ENCODE measurements at places on chromosomes 4 and X.

GRCh38 chrX:9790866-9791265 lies 4.6 kb downstream of the SHROOM2 start:
- DNase-seq, result no peak

DNA sequence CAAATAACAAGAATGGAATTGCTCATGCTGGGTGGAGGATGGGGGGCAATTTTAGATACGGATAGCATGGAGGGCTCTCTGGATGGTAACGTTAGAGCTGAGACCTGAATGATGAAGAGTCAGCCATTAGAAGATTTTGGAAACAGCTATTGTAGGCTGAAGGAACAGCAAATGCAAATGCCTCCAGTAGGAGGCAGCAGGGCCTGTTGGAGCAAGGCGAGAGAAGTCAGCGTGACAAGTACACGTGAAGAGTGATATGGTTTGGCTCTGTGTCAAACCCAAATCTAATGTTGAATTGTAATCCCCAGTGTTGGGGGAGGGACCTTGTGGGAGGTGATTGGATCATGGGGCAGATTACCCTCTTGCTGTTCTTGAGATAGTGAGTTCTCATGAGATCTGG lies 59.3 kb upstream of the SOD3 start:
- DNase-seq, result no peak

DNA sequence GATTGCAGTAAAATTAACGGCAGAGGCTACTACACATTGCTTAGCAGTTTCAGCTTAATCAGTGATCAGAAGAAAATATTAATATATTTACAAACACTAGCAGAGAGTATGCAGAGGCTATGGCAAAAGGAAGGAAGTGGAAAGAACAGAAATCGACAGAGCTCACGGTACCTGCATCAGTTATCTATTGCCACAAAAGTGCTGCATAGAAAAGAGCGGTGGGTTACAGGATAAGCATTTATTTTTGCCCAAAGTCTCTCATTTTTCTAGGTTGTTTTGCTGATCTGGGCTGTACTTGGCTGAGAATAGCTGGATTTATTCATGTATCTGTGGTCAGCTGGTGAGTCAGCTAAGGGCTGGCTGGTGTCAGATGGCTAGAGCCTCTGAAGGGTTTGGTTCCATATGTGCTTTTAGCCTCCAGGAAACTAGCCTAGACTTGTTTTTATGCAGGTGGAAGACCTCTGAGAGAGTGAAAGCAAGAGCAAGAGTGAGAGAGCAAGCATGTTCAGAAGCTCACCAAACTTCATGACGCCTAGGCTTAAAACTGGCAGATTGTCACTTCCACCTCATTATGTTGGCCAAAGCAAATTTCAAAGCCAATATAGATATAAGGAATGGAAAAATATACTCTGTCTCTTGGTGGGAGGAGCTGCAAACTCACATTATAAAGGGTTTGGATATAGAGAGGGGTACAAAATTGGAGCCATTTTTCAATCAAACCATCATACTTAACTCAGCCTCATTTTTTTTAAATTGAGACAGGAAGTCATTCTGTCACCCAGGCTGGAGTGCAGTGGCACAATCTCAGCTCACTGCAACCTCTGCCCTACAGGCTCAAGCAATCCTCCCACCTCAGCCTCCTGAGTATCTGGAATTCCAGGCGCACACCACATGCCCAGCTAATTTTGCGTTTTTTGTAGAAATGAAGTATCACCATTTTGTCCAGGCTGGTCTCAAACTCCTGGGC lies 153.2 kb upstream of the RPL34 start:
- peak; percentile 6 for DNase-seq

DNA sequence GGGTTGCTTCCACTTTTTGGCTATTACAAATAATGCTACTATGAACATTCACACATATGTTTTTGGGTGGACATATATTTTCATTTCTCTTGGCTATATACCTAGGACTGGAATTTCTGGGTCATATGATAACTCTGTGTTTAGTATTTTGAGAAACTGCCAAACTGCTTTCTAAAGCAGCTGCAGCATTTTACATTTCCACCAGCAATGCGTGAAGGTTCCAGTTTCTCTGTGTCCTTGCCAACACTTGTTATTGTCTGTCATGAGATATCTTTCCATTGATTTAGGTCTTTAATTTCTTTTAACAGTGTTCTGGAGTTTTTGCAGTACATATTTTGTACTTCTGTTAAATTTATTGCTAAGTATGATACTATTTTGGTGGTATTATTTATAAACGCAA lies 48.3 kb downstream of the CLCN5 start:
- DNase-seq, result no peak

- DNase-seq, result no peak
Observed at GRCh38 chrX:148426467-148426866, 74.0 kb upstream of the AFF2 start.

DNA sequence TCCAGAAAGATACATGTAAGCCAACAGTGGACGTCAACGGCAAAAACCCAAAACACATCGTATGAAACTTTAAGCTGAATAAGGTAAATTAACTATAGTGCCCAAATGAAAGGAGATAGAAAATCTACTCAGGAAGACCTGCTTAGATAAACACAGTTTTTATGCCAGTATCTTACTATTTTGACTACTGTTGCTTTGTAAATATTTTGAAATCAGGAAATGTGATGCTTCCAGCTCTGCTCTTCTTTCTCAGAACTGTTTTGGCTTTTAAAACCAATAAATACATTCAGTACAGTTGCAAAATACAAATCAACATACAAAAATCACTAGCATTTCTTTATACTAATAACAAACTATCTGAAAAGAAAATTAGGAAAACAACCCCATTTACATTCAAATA lies 83.8 kb downstream of the SMARCA5 start:
- DNase-seq, result no peak

GRCh38 chr4:98687876-98688275 lies 29.5 kb upstream of the TSPAN5 start:
- DNase-seq, result no peak

DNA sequence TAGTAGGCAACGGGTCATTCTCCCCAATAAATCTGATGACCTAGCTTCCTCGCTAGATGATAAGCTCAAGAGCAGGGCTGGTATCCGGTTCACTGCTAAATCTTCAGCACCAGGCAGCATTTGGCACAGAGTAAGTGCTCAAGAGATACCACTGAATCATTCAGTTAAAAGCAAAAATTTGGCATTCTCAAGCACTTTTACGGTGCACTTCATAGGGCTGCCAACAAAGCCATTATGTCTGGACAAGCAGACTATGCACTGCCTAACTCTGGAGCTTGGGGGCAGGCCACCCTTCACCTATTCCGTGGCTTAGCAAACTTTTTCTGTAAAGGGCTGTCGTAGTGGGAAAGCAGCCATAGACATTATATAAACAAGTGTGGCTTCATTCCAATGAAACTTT lies 23.8 kb upstream of the CXorf38 start:
- DNase-seq, result no peak

- no peak for DNase-seq
Observed at GRCh38 chr4:179927473-179927872, 2315.7 kb upstream of the TENM3 start.

GRCh38 chr4:128916832-128917231 lies 107.3 kb downstream of the JADE1 start:
- no peak for DNase-seq

All from GM12891 (cell line).